Hypothalamus (tissue), 51 donors: ENCODE measurements at places on chromosomes 7 and 10.

DNA sequence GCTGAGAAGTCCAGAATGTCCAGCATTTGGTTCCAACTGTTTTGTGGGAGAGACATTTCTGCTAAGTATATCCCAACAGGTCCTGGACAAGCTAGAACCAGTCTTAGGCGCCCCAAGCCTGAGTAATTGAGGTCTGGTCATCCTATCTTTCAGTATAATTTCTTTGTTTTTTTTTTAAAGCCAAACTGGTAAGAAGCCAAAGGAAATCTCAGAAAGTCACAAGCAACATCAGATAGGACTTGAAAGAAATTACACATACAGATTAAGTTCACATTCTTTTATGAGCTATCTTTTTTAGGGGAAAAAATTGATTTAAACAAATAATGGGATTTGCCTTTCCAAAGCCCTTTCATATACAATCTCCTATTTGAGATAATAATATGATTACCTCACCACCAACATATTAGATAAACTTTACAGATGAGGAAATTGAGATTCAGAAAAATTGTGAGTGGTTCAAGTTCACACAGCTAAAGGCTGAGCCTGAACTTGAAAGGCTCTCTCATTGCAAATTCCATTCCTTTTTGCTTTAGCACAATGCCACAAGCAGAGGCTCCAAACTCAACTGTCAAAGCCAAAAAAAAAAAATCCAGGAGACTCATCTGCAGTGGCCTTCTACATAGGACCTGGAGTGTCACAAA lies 15.0 kb downstream of the PDLIM1 start:
- DNase-seq: no peak

- DNase-seq: no peak
Observed at GRCh38 chr7:139721821-139722220, 56.0 kb downstream of the HIPK2 start.

- DNase-seq: peak; percentile 67
Observed at GRCh38 chr7:120857588-120858573, at the start of gene TSPAN12. TSPAN12 (minus strand) TSS chr7:120858144; CDS start chr7:120856763, 1,381 bp downstream.

DNA sequence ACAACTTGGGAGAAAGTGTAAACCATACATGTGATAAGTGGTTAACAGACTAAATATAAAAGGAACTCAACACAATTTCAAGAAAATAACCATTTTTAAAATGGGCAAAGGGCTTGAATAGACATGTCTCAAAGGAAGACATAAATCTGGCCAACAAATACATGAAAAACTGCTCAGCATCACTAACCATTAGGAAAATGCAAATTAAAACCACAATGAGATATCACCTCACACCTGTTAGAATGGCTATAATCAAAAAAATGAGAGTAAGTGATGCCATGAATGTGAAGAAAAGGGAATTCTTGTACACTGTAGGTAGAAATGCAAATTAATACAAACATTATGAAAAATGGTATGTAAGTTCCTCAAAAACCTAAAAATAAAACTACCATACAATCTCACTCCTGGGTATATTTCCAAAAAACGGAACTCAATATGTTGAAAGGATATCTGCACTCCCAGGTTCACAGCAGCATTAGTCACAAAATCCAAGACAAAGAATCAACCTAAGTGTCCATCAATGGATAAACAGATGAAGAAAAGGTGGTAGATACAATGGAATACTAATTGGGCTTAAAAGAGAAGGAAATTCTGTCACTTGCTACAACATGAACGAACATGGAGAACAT lies 5.6 kb downstream of the SNX13 start:
- no peak for DNase-seq

GRCh38 chr10:62354916-62355315 lies 19.3 kb upstream of the ZNF365 start:
- no peak for DNase-seq

DNA sequence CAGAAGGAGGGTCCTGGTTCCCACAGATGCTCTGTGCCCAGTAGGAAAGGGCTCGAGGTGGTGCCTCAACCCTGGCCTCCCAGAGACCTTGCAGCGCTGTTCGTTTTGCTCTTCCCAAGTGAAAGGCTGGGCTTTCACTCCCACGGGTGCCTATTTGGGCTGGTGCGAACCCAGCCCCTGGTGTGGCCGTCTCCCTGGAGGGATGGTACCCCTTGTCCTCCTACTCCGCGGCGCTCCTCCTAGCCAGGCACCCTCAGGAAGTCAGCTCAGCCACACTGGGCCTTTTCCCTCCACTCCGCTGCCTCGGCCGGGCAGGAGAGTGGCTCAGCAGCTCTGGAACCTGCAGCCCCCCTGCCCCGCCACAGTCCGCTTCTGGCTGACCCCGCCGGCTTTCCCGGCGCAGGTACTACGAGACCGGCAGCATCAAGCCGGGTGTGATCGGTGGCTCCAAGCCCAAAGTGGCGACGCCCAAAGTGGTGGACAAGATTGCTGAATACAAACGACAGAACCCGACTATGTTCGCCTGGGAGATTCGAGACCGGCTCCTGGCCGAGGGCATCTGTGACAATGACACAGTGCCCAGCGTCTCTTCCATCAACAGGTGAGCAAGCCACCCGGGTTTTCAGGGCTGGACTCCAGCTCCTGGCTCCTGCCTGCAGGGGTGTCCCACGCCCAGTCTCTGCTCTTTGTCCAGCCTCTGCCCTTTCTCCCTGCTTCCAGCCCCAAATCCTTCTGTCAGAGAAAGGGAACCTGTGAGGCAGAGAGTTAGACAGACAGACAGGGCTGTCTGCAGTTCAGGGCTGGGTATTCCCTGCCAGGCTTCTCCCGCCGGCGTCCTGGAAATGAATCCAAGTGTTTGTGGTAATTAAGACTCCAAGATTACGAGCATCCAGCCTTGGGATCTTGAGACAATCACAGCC lies 5.2 kb downstream of the PAX2 start:
- no peak for DNase-seq

DNA sequence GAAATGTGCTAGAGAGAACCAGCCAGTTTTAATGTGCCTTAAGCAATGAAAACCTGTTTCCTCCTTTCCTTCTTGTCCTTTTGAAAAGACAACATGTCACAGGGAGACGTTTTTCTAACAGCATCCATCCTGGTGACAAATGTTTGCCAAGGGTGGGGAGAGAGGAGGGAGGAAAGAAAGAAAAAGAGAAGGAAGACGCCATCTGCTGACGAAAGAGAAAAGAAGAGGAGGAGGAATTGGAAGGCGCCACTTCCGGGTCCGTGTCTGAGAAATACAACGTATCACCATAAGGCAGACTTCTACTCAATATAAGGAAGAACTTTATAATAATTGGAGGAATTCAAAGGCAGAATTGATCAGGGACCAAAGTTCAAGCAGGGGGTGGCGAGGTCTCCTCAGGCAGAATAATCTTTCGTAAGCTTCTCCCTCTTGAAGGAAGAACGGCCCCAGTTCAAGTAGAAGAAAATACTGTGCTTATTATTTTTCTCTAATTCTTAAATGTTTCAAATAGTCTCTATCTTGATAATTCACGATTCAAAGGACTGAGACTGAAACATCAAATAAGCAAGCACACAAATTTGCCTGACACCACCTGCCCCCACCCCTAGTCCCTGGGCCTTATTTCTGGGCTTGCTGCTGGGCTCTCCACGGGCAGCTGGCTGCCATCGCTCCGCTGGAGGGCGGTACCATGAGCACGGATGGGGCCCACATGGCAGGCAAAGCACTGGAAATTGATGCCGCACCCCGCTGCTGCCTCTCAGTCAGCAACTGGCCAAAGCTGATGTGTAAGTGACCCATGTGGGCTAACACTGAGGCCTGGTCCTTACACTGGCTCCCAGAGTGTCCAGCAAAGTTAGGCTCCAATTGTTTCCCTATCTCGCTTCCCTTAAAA lies 273.7 kb upstream of the KLF14 start:
- DNase-seq: peak; percentile 6

- no peak for DNase-seq
Observed at GRCh38 chr7:107292591-107292990, 123.8 kb downstream of the HBP1 start.

DNA sequence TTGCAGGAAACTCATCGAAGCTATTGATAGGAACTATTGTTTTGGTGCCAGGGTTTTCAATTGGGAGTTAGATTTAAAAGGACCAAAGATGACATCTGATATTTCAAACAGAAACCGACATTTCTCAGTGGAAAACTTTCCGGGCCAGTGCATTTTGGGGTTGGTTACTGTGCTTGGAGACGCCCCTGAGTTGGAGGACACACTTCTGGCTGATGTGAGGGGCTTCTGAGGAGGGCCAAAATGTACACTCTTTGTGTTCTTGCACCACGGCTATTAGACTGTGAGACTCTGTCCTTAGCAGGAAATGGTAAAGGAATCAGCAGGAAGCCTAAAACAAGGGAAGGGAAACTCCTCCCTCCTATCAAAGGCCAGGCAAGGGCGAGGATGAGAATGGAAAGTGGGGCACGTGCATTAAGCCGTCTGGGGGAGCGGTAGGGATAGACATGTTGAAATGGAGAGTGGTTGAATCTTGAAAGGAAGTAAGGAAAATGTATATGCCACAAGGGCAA lies 1.8 kb upstream of the SRGN start:
- DNase-seq: no peak

- DNase-seq: no peak
Observed at GRCh38 chr7:42831718-42832522, 80.0 kb downstream of the C7orf25 start.

DNA sequence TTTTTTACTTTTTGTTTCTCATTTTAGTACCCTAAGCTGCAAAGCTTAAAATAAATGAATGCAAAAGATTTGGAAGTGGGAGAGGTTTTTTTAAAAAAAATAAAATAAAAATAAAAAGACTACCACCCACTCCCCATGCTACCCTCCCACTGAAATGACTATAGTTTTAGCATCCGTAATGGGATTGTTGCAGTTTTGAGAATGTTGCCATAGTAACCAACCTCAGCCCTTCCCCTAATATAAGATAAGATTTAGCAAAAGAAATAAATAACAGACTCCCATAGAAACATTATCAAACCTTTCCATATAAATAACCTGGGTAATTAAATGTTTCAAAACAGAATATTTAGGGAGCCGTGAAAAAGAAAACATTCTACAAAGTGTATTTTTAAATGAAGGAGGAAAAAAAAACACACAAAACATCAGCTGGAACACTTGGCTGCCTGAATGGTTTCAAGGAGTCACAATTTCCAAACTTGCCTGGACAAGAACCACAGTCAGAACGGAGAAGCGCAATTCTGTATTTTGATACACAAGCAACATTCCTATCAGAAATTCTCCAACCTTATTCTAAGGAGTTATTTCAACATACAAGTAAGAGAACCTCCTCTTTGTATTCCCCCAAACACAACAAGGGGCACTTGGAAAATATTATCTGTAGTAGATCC lies 57.4 kb downstream of the DGKI start:
- DNase-seq: no peak

- no peak for DNase-seq
Observed at GRCh38 chr10:118764195-118764594, 9.4 kb upstream of the CACUL1 start.

GRCh38 chr7:23373151-23374004 lies 74.2 kb downstream of the MALSU1 start:
- no peak for DNase-seq

DNA sequence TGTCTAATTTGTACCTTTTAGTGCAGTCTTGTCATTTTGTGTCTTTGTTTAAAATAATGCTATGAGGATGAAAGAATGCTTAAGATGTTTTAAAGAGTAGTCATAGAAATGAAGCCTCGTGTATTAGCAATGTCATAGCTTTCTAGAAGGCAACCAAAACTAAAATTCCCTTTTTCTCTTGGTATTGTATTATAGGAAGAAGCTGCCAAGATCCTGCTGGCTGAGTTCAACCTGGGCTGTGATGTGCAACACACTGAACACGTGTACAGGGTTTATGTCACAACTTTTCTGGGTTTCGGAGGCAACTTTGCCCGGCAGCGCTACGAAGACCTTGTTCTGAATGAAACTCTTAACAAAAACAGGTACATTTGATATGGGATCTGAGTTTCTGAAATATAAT lies 36.2 kb downstream of the COX15 start:
- DNase-seq: no peak
